ENCODE measurements at places on chromosomes 3 and 15. TPM values are rescaled to one million over a fixed set of nuclear protein-coding genes. Genes with fewer than 3 reads are reported as not detected.

The DBR1 gene
- total RNA-seq = 14.0 TPM

The ZFYVE19 gene
- 32.3 TPM for total RNA-seq

The NECTIN3 gene
- total RNA-seq = 12.8 TPM

The B3GALNT1 gene
- 125 TPM for total RNA-seq

The LMOD3 gene
- not detected for total RNA-seq

The SCN11A gene
- total RNA-seq = not detected

The KBTBD13 gene
- total RNA-seq = not detected

All from PC-3 (cell line).